Small intestine (tissue), 16 donors: ENCODE measurements at places on chromosomes 5 and 9. TPM values are rescaled to one million over a fixed set of nuclear protein-coding genes. Genes with fewer than 3 reads are reported as not detected.

DNA sequence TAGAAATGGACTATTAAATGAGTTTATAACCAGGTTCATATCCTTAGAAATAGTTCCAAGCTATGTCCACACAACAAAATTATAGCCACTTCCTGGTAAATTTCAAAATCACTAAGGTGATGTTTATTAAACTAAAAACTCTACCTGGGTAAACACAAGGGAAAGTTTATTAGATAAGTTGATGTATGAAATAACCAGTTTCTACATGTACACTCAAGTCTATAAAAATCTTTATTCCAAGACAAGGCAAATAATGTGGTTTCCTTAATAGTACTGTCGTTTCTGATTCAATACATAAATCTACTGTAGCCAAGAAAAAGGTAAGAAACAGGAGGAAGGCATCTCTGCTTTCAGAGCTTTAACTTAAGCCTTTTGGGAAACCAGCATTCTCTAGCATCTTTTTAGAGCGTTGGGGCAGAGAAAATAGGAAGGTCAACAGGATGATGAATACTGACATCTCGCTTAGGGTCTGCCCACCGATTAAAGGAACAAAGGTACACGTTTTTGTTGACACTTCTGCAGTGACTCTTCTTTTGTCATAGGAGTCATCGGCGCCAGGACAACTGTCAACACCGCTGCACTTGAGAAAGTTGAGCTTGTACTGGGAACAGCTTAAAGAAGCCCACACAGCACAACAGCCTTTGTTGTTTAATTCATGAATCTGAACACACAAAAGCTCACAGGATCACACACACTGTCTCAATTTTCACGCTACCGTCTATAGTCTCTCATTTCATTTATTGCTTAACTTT, 513.6 kb downstream of the SLCO4C1 start:
- no peak overlapping the region for H3K4me3 ChIP-seq
- H3K4me1 ChIP-seq: no peaks in the 10 kb centered on the region
- H3K36me3 ChIP-seq: no peaks in the 10 kb centered on the region
- no peak for DNase-seq

- H3K4me1 ChIP-seq: no peaks in the 10 kb centered on the region
- peak overlapping the region; percentile 22 for H3K27ac ChIP-seq
- no peaks in the 10 kb centered on the region for H3K27me3 ChIP-seq
- no peak for DNase-seq
These were observed 500 bp upstream of the CREBRF start for GRCh38 chr5:173055722-173055982.

Gene TAF9
- 68.2 TPM for polyA plus RNA-seq

Gene DDX46
- polyA plus RNA-seq: 53.9 TPM

DNA sequence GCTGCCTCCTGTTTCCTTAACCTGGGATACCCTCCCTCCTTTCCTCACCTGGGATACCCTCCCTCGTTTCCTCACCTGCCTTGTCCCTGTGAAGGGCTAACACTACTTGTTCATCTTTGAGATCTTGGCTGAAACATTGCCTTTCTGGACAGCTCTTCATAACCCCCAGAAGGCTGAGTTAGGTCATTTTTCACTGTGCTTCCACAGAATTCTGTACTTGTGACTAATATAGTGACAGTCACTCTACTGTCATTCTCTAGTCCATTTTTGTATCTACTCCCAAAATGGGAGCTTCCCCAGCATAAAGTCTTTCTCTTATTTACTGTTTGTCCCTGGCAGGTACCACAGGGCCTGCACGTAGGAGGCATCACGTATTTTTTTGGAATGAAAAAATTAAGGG, 21.5 kb upstream of the DAB2 start:
- H3K27ac ChIP-seq: no peak overlapping the region
- no peaks in the 10 kb centered on the region for H3K27me3 ChIP-seq
- H3K36me3 ChIP-seq: no peaks in the 10 kb centered on the region
- no peak for DNase-seq

DNA sequence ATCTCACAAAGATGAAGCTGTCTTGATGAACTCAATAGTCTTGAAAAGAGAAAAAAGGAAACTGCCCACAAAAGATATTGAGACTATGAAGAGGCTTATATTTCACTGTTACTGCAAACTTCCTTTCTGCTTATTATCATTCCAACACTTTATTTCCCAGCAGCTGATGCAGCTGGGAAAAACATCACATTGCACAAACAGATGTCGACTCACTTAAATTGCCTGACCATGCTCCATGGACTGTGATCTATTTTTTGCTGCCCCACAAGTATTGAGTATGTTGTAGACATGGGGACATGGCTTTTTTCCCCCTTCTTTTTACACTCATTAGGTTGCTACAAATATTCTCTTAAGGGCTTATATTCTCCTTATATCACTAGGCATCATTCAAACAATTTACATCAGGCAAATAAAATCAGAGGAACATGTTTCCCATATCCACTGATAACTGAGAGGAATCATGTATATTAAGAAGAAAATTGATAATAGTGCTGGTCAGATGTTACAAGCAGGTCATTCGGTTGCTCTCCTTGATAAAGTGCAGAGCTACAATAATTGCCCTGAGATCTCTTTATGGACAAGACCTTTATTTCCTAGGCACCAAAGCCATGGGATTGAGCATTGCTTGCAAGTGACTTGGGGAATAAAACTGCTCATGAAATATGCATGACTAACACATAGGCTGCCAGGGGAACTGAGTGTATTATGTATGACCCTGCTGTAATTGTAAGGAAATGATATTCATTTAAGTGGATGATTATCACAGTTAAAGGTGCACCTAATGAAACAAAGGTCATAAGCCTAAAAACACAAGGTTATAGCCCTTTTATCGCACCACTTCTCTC, 509.9 kb downstream of the ZNF608 start:
- H3K4me1 ChIP-seq: peaks cover 13% of the 10 kb centered on the region
- no peak overlapping the region for H3K4me3 ChIP-seq
- H3K27ac ChIP-seq: no peak overlapping the region
- no peaks in the 10 kb centered on the region for H3K36me3 ChIP-seq
- H3K27me3 ChIP-seq: no peaks in the 10 kb centered on the region
- no peak for DNase-seq

DNA sequence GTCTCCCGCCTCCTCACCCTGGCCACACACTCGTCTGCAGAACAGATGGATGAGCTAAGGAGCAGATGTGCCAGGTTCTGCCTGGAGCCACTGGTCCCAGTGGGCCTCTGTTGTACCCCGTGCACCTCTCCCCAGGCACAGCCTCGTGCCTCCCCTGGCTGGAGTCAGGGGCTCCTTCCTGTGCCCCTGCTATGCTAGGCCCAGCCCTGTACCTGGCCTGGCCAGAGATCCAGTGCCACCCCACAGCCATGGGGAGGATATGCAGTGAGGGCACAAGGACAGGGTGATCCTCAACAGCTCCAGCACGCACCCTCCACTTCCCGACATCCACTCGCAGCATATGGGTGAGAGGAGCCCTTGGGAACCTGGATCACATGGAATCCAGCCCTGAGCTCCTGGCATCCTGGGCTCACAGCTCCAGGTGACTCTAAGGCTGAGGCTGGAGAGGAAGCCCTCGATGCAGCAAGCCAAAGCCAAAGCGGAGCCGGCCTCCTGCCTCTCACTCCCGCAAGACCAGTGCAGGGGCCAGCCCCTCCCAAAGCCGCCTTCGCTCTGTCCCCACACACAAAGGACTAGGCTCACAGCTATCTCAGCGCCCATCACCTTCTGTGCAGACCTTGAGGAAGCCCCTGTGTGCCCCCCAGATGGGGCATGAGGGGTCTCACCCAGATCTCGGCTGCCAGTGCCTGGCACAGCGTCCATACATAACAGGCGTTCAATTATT, 23.7 kb upstream of the ADAMTS2 start:
- H3K36me3 ChIP-seq: no peaks in the 10 kb centered on the region
- H3K4me3 ChIP-seq: no peak overlapping the region
- H3K4me1 ChIP-seq: no peaks in the 10 kb centered on the region
